ENCODE measurements at places on chromosomes 3 and 15. TPM values are rescaled to one million over a fixed set of nuclear protein-coding genes. Genes with fewer than 3 reads are reported as not detected.

- no peak overlapping the region for H3K27ac ChIP-seq
- H3K4me3 ChIP-seq, result no peak overlapping the region
- H3K4me1 ChIP-seq, result peaks cover 5% of the 10 kb centered on the region
- H3K36me3 ChIP-seq, result no peaks in the 10 kb centered on the region
- no peak for DNase-seq
- H3K27me3 ChIP-seq, result peaks cover 52% of the 10 kb centered on the region
These were observed 66.7 kb upstream of the GATA2 start for GRCh38 chr3:128559486-128560225.

- no peak for DNase-seq
- peaks cover 29% of the 10 kb centered on the region for H3K36me3 ChIP-seq
- no peak overlapping the region for H3K4me3 ChIP-seq
- no peak overlapping the region for H3K27ac ChIP-seq
- H3K4me1 ChIP-seq, result no peaks in the 10 kb centered on the region
- H3K27me3 ChIP-seq, result no peaks in the 10 kb centered on the region
These were observed 51.1 kb downstream of the NEDD4 start for GRCh38 chr15:55942332-55942731.

DNA sequence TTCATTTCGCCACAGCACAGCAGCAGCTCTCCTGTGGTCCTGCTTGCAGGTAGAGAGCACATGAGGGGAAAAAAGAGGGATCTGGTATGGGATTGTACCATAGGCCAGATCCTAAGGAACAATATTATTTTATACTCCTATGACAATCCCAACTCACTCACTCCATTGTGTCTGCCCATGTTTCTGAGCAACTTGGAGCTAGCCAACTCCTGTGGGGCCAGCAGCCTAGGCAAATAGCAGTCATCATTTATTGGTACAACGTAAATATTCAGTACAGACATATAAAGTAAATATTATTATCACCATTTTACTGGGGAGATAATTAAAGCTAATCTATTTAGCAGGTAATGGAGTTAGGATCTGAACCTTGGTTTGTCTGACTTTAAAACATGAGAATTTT, 148.4 kb downstream of the MECOM start:
- H3K4me3 ChIP-seq, result no peak overlapping the region
- peaks cover 2% of the 10 kb centered on the region for H3K27me3 ChIP-seq
- H3K27ac ChIP-seq, result no peak overlapping the region
- H3K4me1 ChIP-seq, result no peaks in the 10 kb centered on the region
- DNase-seq, result no peak
- no peaks in the 10 kb centered on the region for H3K36me3 ChIP-seq

- H3K27me3 ChIP-seq, result peaks cover 17% of the 10 kb centered on the region
- H3K36me3 ChIP-seq, result no peaks in the 10 kb centered on the region
- no peak overlapping the region for H3K27ac ChIP-seq
- DNase-seq, result no peak
These were observed 44.4 kb upstream of the B3GALNT1 start for GRCh38 chr3:161149529-161149928.

DNA sequence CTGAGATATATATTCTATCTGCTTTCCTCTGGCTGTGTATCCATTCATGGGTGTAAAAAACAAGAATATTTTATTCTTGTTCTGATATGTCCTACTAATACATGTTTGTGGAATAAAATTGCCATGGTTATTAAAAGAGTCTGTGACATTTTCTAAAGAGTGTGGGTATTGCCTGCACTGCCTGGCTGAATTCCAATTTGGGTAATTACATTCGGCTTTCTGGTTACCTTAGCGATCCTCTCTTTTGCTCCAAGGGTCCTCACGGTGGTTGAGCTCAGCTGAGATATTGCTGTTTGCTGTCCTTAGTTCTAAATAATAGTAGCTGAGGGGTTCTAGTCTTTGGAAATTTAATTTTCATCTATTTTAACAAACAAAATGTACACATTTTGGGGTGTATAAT, 301.4 kb upstream of the DNAJC19 start:
- no peaks in the 10 kb centered on the region for H3K36me3 ChIP-seq
- H3K4me3 ChIP-seq, result no peak overlapping the region
- no peaks in the 10 kb centered on the region for H3K4me1 ChIP-seq
- no peak overlapping the region for H3K27ac ChIP-seq
- DNase-seq, result no peak
- H3K27me3 ChIP-seq, result no peaks in the 10 kb centered on the region

- no peaks in the 10 kb centered on the region for H3K4me1 ChIP-seq
- H3K4me3 ChIP-seq, result no peak overlapping the region
- no peaks in the 10 kb centered on the region for H3K27me3 ChIP-seq
- DNase-seq, result no peak
- H3K36me3 ChIP-seq, result no peaks in the 10 kb centered on the region
These were observed 631.5 kb downstream of the PYDC2 start for GRCh38 chr3:192092388-192093005.

DNA sequence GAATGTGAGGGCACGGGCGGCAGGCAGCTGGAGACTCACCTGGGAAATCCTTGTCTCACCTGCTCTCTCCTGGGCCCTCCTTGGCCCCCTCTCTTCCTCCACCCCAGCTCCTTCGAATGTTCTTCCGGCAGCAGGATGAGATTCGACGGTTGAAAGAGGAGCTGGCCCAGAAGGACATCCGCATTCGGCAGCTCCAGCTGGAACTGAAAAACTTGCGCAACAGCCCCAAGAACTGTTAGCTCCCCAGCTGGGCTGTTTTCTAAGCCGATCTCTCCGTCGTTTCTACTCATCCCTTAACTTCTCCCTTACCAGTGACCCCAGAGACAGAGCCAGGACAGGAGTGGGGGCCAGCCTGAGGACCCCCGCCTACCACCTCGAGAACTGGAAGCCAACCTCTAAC, 95.0 kb downstream of the ANP32A start:
- H3K27ac ChIP-seq, result no peak overlapping the region
- no peaks in the 10 kb centered on the region for H3K36me3 ChIP-seq
- no peaks in the 10 kb centered on the region for H3K4me1 ChIP-seq
- peaks cover 5% of the 10 kb centered on the region for H3K27me3 ChIP-seq

DNA sequence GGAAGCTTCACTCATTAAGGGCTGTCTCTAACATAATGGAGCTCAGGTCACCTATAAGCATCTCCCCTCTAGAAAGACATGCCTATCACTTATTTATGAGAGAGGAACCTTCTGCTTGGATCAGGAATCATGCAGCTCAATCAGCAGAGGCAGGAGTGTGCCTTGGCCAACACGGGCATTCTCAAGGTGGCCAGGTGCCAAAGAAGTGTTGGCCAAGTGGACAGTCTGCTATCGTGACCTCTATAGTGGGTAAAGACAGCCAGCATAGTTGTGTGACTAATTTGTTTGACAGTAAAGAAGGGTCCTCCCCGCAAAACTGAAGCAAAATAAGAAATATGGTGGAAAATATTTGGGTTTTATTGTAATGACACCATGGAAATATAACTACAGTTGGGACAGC, 14.7 kb upstream of the AGTR1 start:
- H3K4me1 ChIP-seq, result no peaks in the 10 kb centered on the region
- no peak overlapping the region for H3K4me3 ChIP-seq
- no peaks in the 10 kb centered on the region for H3K27me3 ChIP-seq
- no peak for DNase-seq
- H3K27ac ChIP-seq, result no peak overlapping the region

- no peak for DNase-seq
- peaks cover 4% of the 10 kb centered on the region for H3K4me1 ChIP-seq
- H3K27me3 ChIP-seq, result no peaks in the 10 kb centered on the region
- H3K4me3 ChIP-seq, result no peak overlapping the region
These were observed 2.1 kb downstream of the PLA2G4F start for GRCh38 chr15:42154212-42154941.

Gene VEPH1
- not detected for total RNA-seq

Gene ALAS1
- 46.9 TPM for total RNA-seq

Gene CHRFAM7A
- 2.7 TPM for total RNA-seq

Gene IL17RE
- 1.1 TPM for total RNA-seq
